Fibroblast of lung (primary cell): ENCODE measurements at places on chromosomes 2 and 18. TPM values are rescaled to one million over a fixed set of nuclear protein-coding genes. Genes with fewer than 3 reads are reported as not detected.
A peak's percentile ranks its signal among the peaks of the same experiment; 100 is the strongest.

GRCh38 chr18:45774065-45774521 is 50.1 kb downstream of the SLC14A1 start:
- DNase-seq = no peak

GRCh38 chr18:12534820-12535219 is 123.1 kb downstream of the SPIRE1 start:
- no peak for DNase-seq

- DNase-seq = no peak
Observed at GRCh38 chr2:20970068-20970467, 73.8 kb downstream of the APOB start.

DNA sequence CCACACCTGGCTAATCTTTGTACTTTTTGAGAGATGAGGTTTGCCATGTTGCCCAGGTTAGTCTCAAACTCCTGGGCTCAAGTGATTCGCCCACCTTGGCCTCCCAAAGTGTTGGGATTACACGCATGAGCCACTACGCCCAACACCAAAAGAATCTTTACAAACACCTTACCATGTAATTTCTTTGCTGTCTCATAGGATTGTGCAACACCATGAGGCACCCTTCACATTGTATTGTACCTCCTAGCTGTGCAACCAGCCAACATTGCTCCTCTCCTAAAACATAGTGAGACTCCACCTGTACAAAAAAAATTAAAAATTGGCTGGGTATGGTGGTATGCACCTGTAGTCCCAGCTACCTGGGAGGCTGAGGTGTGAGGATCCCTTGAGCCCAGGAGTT is 3.1 kb upstream of the MFSD6 start:
- DNase-seq = no peak

- DNase-seq = no peak
Observed at GRCh38 chr2:20599001-20599600, 51.8 kb downstream of the HS1BP3 start.

DNA sequence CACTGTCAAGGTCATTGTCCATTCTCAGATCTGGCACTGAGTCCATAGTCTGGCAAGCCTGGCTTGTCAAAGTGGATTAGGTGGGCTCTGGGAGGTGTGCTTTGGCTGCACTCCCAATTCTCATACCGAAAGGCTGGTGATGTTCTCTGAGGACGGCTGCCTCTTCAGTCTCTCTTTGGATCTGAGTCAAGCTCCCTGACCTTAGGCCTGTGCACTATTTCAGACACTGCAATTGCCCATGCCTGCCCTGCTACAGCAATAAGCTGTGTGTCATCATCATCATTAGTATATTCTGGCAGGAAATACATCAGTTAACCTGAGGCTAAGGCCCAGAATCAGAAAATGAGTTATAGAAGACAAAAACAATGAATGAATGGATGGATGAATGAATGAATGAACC is 1.6 kb upstream of the SLC5A7 start:
- no peak for DNase-seq

DNA sequence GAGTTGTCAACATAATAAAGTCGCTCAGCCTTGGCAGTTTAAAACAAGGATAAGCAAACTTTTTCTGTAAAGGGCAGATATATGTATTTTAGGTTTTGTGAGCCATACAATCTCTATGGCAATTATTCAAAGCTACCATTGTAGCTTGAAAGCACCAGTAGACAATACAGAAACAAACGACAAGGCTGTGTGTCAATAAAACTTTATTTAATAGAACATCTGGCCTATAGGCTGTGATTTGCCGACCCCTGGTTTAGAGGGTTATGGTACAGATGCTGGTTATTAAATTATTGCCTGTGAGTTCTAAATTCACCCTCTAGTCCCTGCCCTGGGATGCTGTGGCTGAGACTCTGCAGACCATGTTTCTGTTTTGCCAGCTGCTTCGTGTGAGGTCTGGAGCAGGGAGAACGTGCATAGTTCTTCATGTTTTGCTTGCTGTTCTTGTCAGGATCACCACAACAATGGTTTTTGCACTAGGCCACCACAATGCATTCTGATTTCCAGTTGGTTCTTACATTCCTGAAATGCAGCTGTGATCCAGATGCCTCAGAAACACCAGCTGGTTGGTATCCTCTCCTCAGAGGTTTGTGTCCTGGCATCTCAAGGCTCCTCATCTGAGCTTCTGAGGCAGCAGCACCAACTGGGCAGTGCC is 46.6 kb downstream of the ICOS start:
- no peak for DNase-seq

- DNase-seq = no peak
Observed at GRCh38 chr18:47737198-47737830, 193.1 kb downstream of the SMAD2 start.

- peak; percentile 72 for DNase-seq
Observed at GRCh38 chr2:57906152-57906732, 140.4 kb upstream of the VRK2 start.

GRCh38 chr2:196275646-196276352 is 104.4 kb upstream of the STK17B start:
- DNase-seq = no peak

- DNase-seq = no peak
Observed at GRCh38 chr18:47999801-48000248, 69.4 kb upstream of the SMAD2 start.

- DNase-seq = peak; percentile 87
Observed at GRCh38 chr2:236078297-236079255, 89.6 kb downstream of the GBX2 start.

GRCh38 chr2:211085056-211085680 is 528.8 kb downstream of the CPS1 start:
- DNase-seq = peak; percentile 15

DNA sequence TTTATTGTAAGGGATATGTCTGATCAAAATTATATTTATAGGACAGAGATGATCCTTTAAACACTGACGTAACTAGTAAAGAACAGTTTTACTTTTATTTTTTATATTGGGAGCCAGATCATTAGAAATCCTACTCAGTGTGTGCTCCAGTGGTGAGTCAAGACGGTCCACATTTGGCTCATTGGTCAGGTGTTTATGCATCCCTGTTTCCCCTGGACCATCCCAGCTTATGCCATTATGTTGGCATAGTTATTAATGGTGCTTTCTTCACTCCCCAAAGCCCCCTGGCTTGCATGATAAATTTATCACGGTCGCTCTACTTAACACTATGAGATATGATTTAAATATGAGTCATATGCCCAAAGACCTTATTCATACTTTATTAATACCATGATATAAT is 293.4 kb downstream of the XIRP2 start:
- DNase-seq = no peak

DNA sequence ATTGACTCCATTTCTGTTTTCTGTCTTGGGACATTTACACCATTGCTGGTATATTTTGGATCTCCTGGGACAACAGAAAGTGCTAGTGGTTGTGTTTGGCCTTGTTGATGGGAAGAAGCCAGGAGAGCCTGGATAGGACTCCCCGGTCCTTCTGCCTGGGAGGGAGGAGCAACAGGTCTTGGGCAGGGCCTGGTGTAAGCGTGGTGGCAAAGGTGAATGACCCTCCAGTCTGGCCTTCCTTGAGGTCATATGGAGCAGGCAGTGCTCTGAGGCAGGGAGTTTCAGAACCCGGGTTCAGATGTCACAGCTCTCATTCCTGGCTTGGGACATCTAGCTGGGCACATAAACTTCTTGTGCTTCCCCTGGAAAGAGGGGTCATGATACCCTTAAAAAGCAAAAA is 56.0 kb upstream of the RBM44 start:
- DNase-seq = no peak

- DNase-seq = no peak
Observed at GRCh38 chr18:23036660-23037201, 98.6 kb upstream of the CABLES1 start.

GRCh38 chr2:121583555-121583954 is 52.9 kb downstream of the RNU4ATAC start:
- DNase-seq = no peak

DNA sequence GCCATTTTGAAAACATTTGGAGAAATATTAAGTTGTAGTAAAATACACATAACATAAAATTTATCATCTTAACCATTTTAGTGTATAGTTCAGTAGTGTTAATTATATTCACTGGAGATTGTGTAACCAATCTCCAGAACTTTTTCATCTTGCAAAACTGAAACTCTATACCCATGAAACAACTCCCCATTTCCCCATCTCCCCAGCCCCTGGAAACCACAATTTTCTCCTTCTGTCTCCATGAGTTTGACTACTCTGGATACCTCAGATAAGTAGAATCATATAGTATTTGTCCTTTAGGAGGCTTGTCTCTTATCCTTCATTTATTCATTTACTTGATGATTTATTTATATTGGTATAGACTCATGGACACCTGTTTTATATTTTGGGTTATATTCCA is 392.9 kb downstream of the SETBP1 start:
- DNase-seq = no peak

- DNase-seq = no peak
Observed at GRCh38 chr18:31606265-31606664, 14.6 kb downstream of the TTR start.

DNA sequence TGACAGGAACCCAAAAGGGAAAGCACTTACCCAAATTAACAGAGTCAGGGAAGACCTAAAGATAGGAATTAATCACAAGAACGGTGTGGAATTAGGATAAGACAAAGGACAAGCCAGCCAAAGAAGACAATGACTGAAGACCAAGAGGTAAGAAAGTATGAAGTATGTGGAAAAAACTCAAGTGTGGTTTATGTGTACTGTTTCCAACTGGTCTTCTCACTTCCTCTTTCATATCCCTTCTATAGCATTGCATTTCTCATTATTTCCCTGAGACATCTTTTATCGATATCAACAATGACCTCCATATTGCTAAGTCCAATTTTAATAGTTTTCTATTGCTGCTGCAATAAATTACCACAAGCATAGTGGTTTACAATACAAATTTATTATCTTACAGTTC is 313.5 kb upstream of the SLC39A10 start:
- DNase-seq = no peak

GRCh38 chr2:65349863-65350262 is 82.5 kb downstream of the SPRED2 start:
- peak; percentile 79 for DNase-seq

DNA sequence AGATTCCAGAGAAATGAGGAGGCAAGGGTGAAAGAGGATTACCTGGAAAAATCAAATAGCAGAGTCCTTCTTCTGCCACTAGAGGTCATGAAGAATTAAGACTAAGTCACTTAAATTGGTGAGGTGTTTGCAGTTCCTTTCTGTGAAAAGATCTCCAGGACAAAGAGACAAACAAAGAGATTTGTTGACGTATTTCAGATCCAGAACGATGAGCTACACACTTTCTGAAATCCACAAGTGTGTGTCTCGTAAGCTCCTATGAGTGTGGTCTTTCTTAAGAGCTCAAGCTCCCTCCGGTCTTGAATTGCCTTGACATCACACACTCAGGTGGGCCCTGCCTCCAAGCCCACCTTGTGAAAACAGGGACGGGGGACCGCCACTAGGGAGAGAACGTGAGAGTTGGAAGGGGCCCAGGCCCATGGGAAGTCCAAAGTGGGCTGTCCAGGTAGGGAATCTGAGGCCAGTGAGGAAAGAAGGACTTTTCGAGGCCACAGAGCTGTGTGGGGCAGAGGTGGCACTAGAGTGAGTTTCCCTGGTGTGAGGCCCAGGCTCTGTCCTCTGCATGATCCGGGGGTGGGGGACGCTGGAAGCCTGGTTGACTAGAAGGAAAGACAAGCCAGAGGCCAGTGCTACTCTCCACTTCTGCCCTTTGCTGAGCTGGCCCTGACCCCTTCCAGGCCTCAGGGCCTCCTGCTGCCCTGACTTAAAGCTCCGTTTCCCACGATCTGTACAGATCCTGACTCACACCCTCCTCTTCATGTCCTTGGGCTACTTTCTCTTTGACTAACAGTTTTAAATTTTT is 168.1 kb upstream of the NCK2 start:
- peak; percentile 43 for DNase-seq

GRCh38 chr2:233501198-233502076 is 65.1 kb downstream of the USP40 start:
- peak; percentile 86 for DNase-seq

DNA sequence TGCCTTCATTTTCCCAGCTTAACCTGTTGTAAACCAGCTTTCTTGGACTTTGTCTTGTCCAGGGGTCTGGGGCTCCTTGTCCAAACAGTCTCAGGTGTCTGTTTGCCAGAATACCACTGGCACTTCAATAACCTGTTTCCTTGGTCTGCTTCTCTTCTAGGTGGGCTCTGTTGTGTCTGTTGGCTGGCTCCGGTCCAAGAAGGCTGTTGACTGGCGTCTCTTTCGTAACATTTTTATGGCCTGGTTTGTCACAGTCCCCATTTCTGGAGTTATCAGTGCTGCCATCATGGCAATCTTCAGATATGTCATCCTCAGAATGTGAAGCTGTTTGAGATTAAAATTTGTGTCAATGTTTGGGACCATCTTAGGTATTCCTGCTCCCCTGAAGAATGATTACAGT is 17.0 kb downstream of the SLC20A1 start:
- no peak for DNase-seq

- no peak for DNase-seq
Observed at GRCh38 chr18:61183798-61184197, 149.4 kb upstream of the CDH20 start.

DNA sequence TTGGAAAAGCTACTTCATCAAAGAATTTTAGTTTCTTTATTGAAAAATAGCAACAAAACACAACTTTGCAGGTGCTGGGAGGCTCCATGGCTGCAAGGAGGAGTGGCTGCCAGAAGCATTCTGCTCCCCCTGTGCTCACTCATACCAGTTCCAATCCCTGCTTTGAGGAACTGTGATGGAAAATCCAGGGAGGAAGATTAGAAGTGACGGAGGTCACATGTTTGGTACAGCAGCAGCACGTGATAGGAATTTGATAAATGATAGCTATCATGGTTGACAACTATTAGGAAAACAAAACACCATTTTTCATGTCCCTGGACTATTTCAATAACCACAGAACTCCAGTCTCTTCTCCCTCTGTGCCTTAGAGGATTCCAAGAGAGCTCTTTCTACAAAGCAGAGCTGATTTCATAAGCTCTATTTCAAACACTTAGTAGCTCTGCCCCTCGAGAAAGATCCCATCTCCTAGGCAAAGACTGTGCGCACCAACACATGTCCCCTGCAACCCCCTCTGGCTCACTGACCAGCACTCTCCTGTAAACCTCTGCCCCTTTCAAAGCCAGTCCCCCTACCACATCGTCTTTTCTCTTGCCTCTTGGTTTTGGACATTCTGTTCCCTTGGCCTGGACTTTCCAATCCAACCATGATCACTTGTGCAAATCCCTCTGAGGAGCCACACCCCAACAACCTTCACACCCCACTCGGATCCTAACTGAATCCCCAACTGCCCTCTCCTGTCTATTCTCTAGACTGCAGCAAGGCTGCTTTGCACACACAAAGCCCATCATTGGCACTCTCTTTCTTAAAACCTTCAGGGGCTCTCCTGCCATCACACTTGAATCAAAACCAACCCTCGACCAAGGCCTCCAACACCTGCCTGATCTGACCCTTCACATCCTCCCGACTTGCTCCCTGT is 352.4 kb upstream of the PKDCC start:
- DNase-seq = no peak

- no peak for DNase-seq
Observed at GRCh38 chr2:11330457-11331142, 13.8 kb downstream of the ROCK2 start.

The FTCDNL1 gene
- total RNA-seq = 2.3 and 3.6 TPM in 2 replicates

The RRM2 gene
- 1.5 and 6.1 TPM in 2 replicates for total RNA-seq

The DCC gene
- total RNA-seq = not detected in 2 replicates

The VAMP8 gene
- total RNA-seq = 2.1 and 2.3 TPM in 2 replicates

The IL37 gene
- total RNA-seq = not detected in 2 replicates

The PTMA gene
- 481 and 664 TPM in 2 replicates for total RNA-seq

The XDH gene
- total RNA-seq = under 0.01 and 0.50 TPM in 2 replicates

The INHBB gene
- under 0.01 TPM in 1 of 2 replicates, not detected in the other for total RNA-seq

The ALKAL2 gene
- total RNA-seq = 0.17 TPM in 1 of 2 replicates, not detected in the other

The TRIM43 gene
- total RNA-seq = not detected in 2 replicates

The REG3A gene
- total RNA-seq = not detected in 2 replicates

The TANC1 gene
- total RNA-seq = 30.8 and 41.9 TPM in 2 replicates

The RASGRP3 gene
- total RNA-seq = 0.26 and 0.50 TPM in 2 replicates

The GALNT14 gene
- total RNA-seq = under 0.01 and 0.83 TPM in 2 replicates

The PSMG2 gene
- 72.8 and 74.5 TPM in 2 replicates for total RNA-seq

The CFAP65 gene
- not detected in 2 replicates for total RNA-seq

The OTOF gene
- not detected in 2 replicates for total RNA-seq
